Activated naive CD4-positive, alpha-beta T cell treated with anti-CD3 and anti-CD28 coated beads, Interleukin-2, amount 50 U/mL, for 16 hours (primary cell): ENCODE measurements at places on chromosomes 11 and 22.

GRCh38 chr11:120675171-120675570, 163.6 kb downstream of the GRIK4 start:
- no peak for DNase-seq

DNA sequence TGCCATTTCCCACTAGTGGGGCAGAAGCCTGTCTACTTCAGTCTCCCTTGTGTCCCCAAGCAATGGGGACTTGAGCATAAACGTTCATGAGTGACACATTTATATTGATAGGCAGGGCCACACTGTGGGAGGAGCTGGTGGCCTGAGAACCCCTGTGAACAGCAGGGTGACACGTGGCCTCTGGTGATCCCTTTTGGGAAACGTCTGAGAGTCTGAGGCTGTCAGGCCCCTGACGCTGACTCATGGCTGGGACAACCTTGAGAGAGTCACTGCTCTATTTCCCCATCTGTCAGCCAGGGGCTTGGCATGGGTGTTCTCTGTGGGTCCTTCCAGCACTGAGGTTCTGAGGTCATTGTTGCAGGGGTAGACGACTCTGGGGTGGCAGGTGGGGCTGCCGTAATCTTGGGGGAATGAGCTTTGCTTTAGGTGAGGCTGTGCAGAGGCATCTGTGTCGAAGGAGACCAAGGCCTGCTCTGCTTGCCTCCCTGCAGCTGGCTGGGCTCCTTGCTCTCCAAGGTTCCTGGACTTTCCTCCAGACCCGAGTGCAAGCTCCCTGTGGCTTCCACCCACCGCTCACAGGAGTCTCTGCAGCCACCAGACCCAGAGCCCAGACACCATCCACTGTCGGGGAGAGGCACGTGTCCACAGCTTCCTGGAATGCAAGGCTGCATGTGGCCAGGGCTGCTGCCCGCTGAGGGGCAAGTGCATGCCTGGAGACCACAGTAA, 54.7 kb downstream of the SMIM38 start:
- DNase-seq = peak; percentile 17

DNA sequence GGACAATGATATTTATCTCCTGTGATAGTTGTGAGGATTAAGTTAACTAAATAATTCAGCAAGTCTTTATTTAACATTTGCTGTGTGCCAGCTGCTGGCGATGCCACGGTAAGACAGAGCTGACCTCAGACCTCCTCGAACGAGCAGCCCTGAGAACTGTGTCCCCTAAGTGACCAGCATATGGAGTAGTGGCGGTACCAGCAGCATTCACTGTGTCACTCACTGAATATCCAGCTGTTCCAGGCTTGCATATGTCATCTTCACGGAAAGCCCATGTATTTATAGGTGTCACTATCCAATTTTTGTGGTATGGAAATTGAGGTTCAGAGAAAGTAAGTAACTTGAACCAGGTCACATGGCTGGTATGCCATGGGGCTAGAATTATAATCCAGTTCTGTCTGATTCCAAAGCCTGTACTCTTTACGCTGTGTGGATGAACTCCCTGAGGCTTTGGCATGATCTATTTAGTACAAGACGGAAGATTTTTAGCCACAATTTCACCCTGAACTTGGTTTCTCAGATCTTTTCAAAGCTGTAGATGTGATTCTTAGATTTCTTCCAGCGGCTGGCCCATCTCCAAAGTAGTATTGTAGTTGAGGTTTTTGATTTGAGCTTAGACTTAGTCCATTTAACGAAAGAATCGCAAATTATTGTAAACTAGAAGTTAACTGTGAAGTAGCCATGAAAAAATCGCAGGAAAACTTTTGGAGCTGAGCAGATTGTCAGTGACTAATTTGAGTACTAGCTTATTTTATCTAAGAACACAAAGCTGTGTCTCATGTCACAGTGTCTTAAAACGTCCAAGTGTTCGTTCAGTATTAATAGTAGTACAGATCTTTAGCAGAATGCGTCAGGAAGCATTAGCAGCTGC, 49.4 kb upstream of the MYO18B start:
- DNase-seq = no peak

GRCh38 chr11:44270403-44271273, 39.3 kb downstream of the ALX4 start:
- no peak for DNase-seq

DNA sequence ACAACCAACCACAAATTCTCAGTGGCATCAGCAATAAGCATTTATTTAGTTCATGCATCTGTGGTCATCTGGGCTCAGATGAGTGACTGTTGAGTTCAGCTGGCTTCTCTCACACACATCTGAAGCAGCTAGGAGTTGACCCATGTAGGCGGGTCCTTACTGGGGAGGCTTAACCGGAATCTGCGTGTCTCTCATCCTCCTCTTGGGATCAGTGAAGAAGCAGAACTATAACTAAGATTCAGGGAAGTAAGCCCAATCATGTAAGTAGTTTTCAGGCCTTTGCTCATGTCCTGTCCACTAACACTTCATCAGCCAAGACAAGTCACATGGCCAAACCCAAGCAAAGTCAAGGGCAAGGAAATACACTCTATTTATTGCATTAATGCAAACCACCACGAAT, 236.2 kb downstream of the C11orf87 start:
- DNase-seq = no peak

DNA sequence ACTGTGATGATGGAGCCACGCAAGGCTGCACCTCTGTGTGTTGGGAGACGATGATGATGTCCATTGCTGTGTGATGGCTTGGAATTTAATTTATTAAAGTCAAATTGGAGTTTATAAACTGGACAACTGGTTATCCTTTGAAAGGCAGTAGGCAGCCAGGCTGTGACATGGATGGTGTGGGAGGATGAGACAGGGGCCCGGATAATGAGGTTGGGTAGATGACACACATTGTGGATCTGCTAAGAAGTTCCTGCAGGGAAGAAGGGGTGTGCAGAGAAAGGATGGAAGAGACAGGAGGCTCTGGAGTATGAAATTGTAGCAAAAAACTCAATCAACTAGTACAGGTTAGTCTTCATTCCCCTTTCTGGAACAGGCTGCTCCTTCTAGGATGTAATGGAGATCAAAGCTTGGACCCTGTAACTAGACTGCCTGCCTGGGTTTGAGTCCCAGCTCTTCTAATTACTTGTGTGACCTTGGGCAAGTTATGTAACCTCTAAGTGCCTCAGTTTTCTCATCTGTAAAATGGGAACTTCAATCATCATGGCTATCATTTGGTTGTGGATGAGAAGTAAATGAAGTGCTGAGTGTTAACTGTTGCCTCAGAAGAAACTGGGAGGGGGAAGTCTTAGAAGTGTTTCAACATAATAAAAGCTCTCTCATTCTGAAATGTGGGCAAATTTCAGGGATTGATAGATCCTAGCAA, 4.2 kb upstream of the HINFP start:
- no peak for DNase-seq

GRCh38 chr22:38775656-38776055, 18.3 kb downstream of the DNAL4 start:
- no peak for DNase-seq

DNA sequence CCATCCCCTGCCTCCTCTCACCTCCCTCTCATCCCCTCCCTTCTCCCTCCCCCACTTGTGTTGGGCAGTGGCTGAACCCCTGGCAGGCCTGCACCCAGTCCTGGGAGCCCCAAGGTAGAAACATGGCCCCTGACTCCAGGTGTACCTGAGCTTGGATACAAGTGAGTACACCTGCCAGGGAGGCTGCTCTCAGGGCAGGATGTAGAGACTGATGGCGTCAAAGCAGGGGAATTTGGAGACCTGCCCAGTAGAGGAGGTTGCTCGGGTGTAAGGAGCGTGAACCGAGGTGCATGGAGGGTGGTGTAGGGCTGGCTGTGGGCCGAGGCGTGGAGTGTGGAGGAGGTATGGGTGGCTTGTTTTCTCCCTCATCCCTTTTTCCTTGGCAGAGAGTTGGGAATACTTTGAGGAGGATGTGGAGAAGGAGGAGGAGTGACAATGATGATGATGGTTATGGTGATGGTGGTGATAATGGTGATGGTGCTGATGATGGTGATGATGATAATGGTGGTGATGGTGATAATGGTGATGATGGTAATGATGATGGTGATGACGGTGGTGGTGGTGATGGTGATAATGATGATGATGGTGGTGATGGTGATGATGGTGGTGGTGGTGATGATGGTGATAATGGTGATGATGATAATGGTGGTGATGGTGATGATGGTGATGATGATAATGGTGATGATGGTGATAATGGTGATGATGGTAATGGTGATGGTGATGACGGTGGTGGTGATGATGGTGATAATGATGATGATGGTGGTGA, 12.3 kb downstream of the MRGPRG start:
- DNase-seq = no peak

DNA sequence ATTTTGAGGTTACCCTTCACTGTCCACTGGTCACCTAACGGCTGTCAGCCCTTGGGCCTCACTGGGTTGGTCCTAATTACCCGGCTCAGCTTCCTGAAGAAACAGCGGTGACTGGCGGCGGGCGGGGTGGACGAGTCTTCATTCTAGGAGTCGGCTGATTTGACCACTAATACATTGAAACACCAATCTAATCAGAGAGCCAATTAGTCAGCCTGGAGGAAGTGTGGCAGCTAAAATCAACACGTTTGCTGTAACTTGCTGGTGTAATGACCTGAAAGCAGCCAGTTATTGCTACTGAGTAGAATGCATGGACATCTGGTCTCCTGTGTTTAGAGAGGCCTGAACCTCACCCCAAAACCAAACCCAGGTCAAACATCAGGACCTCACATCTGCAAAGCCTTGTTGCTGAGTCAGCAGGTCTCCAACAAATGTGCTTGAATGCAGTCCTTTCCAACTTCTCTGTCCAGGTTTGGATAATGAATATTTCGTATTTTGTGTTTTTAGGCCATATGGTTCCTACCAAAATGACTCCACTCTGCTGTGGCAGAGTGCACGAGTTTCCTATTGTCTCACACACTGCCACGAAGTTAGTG, 496.4 kb downstream of the BRD1 start:
- DNase-seq = no peak

DNA sequence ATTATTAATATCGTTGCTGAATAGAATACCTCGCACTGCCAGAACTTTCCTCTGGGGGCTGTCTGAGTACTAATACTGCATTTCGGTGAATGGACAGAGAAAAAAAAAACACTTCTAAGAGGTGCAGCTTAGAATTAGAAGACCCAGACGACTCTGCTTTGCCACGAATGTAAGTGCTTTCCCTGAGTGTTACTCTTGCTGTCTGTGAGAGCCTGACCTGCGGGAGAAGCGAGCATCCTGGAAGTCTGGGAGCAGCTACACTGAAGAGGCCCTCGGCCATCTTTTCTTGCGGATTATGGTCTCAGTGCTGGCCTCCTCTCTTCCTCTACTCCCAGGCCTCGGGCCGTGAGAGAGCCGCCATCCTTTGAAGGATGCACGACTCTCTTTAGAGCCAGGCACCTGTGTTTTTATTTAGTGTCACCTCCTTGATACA, 94.9 kb downstream of the SCN3B start:
- DNase-seq = no peak

- no peak for DNase-seq
Observed at GRCh38 chr11:79626135-79627075, 185.6 kb upstream of the TENM4 start.

- no peak for DNase-seq
Observed at GRCh38 chr11:62721994-62722393, 5.3 kb downstream of the HNRNPUL2 start.

- no peak for DNase-seq
Observed at GRCh38 chr11:78851878-78852586, 277.4 kb upstream of the NARS2 start.

DNA sequence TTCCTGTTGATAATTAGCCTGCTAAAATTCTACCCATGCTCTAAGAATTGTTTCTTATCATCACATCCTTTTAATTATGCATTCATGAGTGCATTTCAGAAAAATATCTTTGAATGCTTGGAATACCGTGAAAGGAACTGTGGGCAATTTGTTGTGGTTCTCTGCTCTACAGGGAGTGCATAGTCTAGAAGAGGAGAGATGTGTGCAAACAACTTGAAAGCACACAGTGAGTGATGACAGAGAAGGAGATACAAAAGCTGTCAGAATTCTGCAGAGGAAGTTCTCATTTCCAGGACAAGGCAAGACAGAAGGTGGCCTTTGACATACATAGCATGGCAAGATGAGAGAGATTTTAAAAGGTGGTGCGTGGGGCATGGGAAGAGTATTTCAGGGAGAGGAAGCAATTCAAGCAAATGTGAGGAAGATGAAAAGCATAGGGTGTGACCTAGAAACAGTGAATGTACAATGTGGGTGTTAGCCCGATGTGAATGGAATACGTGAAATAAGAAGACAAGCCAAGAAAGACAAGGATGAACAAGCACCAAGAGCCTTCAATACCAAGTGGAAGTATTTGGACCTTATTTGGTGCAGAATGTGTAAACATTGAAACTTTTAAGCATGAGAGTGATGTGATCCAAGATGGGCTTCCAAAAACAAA, 5.0 kb downstream of the MMP8 start:
- no peak for DNase-seq

DNA sequence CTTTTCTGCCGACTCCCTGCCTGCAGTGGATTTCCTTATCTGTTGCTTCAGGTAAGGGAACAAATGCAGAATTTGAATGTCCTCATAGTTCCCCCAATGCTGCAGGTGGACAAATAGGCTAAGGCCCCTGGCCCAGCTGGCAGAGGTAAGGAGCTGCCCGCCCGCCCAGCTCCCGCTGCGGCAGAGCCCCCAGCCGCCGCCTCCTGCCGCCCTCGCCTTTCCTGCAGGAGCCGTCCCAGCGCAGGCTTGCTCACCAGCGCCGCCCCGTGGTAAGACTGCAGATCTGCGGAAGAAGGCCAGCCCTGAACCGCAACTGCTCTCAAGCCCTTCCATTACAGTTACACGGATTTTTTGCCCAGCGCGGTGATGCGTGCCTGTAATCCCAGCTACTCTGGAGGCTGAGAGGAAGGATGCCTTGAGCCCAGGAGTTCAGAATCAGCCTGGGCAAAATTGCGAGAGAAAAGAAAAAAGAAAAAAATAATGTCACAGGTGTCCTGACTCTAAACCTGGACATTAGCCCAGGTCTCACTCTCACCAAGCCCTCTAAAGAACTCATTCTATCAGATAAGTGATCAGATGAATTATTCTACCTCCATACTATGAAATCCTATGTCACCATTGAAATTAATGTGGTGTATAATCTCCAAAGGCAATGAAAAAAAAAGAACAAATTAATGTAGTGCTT, 51.2 kb upstream of the EMID1 start:
- peak; percentile 56 for DNase-seq

- DNase-seq = no peak
Observed at GRCh38 chr11:44559207-44559939, 6.1 kb upstream of the CD82 start.

GRCh38 chr11:34198523-34198922, 93.1 kb downstream of the NAT10 start:
- no peak for DNase-seq

- no peak for DNase-seq
Observed at GRCh38 chr11:112599265-112599664, 338.6 kb upstream of the PLET1 start.

DNA sequence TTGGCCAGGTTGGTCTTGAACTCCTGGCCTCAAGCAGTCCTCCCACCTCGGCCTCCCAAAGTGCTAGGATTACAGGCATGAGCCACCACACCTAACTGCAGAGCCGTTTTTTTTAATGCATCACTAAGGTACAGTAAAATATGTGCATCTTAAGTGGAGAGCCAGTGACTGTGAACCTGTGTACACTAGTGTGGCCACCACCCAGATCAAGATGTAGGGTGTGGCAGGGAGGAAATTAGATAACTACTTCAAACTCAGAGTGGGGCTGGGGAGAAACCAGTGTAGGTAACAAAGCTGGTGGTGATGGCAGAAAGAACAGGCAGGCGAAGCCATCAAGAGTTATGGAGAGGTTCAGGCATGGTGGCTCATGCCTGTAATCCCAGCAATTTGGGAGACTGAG, 14.4 kb downstream of the SNAP29 start:
- no peak for DNase-seq
